ENCODE measurements at places on chromosomes 1 and 21.

DNA sequence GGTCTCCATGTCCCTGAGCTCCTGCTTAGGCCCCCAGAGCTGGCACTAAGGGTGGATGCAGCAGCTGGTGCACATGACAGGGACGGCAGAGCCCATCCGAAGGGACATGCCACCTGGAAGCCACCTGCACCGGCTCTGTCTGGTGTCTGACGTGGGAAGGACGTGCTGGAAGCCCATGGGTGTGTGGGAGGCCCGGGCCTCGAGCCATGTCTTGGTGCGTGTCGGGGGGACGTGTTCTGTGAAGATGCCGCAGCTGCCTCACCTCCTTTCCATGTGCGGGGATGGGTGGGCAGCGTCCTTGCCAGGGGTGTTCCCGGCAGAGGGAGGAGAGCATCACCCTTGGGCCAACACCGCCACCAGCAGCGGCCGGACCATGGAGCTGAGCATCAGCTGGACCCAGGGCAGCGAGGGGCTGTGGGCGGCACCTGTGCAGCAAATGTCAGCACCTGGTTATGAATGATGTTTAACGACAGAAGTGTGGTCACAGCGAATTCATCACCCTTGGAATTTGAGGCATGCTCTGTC lies 15.5 kb upstream of the POFUT2 start:
- no peak for DNase-seq

GRCh38 chr1:231619257-231619634 lies 7.3 kb upstream of the DISC1 start:
- DNase-seq: no peak

- DNase-seq: no peak
These were observed 44.4 kb upstream of the TTC34 start for GRCh38 chr1:2845869-2846268.

DNA sequence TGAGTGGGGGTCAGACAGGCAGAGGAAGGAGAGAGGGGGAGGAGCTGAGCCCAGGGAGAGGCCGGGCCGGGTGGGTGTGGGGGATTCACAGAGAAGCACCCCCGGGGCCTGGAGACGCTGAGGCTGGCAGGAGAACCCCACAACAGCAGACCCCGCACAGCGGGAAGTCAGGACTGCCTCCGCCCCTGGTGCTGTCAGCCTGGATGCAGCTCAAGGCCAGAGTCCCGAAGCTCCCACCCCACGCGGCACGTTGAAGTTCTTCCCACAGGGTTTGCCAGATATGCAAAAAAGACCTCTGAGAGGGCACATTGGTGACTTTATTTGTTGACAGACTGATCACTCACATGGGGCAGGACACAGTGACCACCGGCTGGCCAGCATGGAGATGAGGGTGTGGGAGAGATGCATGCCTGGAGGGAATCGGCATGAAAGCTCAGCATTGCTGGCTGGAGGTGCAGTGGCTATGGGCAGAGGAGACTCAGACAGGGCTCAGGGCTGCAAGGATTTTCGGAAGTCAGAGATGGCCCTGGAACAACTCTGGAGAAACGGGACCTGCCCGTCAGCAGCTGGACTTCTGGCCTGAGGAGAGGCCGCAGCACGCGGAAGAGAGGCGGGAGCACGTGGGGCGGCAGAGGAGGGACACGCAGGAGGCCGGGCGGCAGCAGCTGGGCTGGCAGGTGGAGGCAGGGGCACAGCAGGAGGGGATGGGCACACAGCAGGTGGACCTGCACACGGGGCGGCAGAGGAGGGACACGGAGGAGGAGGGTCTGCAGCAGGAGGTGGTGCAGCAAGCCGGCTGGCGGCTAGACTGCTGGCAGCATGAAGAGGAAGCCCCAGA lies 885 bp downstream of the KRTAP10-3 start:
- DNase-seq: no peak

DNA sequence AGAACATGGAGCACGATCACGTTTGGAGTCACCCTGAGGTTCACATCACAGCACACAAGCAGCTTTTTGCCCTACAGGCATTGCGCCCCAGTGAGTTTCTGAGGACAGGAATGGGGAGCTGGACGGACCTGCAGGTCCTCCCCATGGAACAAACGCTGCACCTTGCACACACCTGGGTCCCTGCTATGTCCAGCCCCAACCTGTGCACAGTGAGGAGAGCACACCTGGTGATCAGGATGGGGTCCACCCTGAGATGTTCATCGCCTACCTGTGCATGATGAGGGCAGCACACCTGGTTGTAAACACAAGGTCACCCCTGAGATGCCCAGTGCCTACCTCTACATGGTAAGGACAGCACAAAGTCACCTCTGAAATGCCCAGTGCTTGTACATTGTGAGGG lies 45.9 kb downstream of the TCP10L start:
- no peak for DNase-seq

DNA sequence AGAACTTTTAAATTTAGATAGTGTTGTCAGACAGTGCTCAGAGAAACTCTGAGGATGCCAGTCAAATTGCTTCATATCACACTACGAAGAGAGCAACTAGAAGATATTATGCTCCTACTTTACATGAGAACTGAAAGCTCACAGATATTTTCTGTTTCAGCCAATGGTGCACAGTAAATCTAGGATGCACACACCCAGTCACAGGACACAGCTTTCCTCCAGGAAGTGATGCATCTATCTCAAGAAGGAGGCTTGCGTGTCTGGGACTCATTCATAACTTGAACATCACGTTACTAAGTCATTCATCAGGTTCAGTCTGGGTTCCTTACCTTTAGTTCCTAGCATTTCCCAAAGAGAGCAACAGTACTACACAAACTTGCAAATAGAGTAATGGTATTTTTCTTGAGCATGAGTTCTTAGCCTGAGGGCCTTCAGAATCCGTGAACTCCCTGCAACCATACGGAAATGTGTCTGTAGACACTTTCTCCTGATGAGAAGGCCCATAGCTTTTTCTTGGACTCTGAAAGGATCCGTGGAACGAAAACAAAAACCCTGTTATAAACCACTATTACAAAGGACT lies 12.2 kb downstream of the ZNF697 start:
- peak; percentile 75 for DNase-seq

- DNase-seq: peak; percentile 34
These were observed 574.1 kb downstream of the LMO4 start for GRCh38 chr1:87902830-87903229.

- DNase-seq: no peak
These were observed 107.2 kb upstream of the MARK1 start for GRCh38 chr1:220420726-220421125.

- peak; percentile 47 for DNase-seq
These were observed 22.4 kb upstream of the SFPQ start for GRCh38 chr1:35215346-35215745.

DNA sequence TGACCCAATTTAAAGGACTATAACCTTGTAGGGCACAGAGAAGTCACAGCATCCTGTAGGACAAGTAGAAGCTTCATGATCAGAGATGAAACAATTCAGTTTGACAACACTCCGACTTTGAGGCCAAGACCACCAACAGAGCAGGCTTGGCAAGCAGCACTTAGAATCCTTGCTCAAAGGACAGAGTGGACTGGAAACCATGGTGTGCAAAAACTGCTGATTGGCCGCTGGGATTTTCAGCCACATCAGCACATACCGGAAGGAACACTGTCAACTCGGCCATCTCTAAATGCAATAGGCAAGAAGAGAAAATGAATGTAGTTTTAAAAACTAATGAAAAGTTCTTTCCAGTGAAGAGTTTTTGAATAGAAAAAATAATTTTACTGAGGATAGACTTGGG lies 92.0 kb upstream of the PRMT6 start:
- no peak for DNase-seq

- DNase-seq: no peak
These were observed 9.3 kb upstream of the LORICRIN start for GRCh38 chr1:153250166-153250565.

GRCh38 chr21:41367301-41367944 lies 5.6 kb downstream of the MX2 start:
- peak; percentile 8 for DNase-seq

GRCh38 chr1:38094711-38095290 lies 48.2 kb upstream of the POU3F1 start:
- no peak for DNase-seq

DNA sequence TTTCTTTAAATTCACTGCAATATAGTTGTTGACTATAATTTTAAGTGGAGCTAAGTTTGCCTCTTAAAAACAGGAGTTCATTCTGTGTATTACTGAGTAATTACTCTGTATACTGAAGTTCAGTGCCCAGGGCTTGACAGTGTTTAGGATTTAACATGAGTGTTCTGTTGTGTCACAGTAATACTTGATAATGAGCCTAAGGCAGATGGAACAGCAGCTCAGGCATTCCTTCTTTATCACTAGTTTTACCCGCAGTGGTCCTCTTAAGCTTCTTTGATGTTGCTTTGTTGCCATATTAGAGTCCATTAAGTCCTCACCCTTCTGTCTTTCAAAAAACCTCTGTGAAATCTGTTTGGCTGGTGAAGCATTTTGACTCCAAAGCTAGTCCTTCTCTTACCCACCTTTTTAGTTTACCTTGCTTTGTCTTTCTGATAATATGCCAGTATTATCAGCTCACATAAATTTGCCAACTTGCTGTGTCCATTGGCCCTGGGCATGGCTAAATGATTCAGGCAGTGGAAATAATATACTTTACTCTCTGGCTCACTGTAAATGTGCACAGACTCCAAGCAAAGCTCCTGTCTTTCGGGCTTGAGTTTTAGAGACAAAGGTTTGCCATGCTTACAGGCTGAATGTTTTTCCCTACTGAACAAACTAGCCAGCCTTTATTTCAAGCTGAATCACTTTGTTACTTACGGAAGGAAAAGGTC lies 17.7 kb downstream of the HIPK1 start:
- no peak for DNase-seq

DNA sequence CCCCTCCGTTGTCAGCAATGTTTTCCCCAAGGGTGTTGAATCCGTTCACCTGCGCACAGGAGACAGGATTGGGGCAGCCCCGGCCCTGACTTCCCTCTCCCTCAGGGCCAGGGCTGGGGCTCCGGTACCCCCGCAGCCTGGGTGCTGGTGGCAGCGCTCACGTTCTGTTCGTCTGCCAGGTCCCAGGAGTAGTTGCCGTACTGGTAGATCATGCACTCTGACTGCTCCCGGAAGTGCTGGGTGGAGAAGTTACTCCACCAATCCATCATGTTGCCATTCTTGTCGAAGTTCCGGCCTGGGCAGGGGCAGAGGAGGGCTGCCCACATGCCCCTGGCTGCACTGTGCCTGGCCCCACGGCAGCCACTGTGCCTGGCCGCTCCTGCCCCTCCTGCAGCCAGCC lies 6.1 kb downstream of the PRXL2B start:
- no peak for DNase-seq

- DNase-seq: no peak
These were observed 73.6 kb downstream of the TBX15 start for GRCh38 chr1:118914379-118915161.

- no peak for DNase-seq
These were observed 20.9 kb upstream of the LRP8 start for GRCh38 chr1:53348486-53349368.

- no peak for DNase-seq
These were observed 9.6 kb downstream of the NES start for GRCh38 chr1:156667610-156667967.

DNA sequence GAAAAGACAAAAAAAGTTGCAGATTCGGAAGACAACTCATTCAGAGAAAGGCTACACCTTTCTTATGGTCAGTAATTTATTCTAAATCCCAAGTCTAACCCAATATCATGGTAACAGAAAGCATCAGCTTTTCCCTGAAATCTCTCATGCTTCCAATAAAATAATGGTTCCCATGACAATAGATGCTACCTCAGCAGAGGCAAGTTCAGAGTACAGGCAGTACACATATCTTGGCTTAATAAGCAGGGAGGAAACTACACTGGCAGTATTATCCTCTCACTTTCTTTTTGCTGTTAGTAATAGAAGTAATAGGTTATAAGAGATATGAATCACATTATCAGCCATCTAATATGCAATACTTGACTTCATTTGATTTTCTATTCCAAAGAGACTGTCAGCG lies 137.1 kb downstream of the DPYD start:
- no peak for DNase-seq

- no peak for DNase-seq
These were observed 57.3 kb downstream of the ACBD3 start for GRCh38 chr1:226129230-226129629.

DNA sequence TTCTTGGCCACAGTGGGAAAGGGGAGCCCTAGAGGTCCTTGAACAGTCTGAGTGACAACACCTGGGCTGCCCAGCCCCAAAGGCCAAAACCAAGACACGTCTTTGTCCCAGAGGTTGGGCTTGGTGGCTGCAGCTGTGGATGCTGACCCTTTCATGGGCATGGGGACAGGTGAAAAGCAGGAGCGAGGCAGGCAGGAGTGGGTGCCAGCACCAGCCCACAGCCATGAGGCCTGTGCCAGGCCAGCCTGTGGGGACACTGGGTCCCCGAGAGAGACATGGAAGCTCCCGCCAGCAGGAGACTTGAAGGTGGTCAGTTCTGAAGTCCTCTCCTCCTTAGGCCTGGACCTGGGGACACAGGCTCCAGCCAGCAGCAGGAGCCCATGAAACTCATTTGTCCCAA lies 98.6 kb downstream of the KCNJ15 start:
- DNase-seq: no peak

DNA sequence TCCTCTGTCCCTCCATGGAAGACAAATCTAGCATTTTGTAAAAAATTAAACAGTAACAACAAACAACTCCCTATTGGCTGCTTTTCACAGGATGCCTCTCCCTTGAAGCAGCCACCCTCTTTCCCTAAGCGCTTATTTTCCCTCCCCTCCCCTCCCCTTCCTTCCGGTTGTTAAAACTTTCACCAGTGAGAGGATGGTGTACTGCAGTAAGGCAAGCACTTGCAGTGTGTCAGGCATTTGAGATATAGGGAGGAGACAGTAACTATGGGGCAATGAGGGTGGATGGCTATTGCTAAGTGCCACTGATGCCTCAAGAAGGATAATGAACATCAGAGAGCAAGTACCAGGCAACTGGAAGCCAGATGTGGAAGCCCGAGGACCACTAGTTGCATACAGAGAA lies 19.1 kb upstream of the KIAA1614 start:
- DNase-seq: no peak

DNA sequence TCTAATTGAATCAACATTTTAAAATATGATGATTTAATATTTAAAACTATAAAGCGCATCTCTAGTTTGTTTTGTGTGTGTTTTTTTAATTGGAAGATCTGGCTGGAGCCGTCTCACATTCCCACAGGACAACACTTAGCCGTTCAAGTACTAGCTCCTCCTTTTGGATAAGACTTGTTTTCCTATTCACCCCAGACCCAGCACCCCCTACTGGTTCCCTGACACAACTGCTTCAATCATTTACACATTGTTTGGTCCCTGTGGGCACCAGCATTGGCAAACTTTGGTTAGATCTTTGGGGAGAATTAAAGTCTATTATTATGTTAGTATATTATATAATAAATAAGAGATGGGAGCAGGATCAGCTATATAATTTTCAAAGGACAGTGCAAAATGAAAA lies 34.5 kb downstream of the TYW3 start:
- peak; percentile 55 for DNase-seq

GRCh38 chr1:9719978-9720722 lies 68.6 kb downstream of the PIK3CD start:
- DNase-seq: no peak

DNA sequence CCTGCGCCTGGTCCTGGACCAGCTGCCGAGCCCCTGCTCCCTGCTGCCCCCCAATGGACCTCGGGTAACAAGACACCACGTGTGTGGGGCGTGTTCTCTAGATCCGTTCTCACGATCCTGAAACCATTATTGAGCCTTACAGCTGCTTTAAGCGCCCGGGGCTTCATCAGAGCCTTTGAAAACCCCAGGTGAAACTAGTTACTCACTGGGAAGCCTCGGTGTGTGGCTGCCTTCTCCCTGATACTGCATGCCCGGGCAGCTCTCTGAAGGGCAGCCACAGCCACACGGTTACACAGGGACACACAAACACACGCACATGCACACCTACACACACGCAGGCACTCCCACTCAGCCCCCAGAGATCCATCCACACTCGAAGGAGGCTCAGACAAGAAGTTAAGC lies 5.3 kb downstream of the HES2 start:
- peak; percentile 46 for DNase-seq

Data from fibroblast of mammary gland (primary cell).